ENCODE measurements at places on chromosomes 1 and 21.

GRCh38 chr1:178183796-178184195 lies 89.9 kb downstream of the RASAL2 start:
- no peak for DNase-seq

GRCh38 chr1:190046231-190046630 lies 431.4 kb downstream of the BRINP3 start:
- DNase-seq: no peak

GRCh38 chr1:90192408-90192807 lies 197.5 kb downstream of the ZNF326 start:
- no peak for DNase-seq

DNA sequence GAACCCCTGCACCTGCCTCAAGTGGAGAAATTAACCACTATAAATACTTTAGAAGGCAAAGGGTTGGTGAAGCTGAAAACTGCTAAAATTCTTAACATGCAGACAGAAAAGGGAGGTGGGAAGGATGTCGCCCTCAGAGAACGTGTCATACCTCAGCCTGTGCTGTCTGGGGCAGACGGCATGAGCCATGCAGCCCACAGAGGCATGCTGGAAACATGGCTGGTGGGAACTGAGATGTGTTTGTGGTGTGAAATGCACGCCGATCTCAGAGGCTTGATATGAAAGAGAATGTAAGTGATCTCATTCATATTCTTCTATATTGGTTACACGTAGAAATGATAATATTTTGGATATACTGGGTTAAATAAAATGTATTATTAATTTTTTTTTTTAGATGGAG lies 16.3 kb downstream of the AGPAT3 start:
- no peak for DNase-seq

DNA sequence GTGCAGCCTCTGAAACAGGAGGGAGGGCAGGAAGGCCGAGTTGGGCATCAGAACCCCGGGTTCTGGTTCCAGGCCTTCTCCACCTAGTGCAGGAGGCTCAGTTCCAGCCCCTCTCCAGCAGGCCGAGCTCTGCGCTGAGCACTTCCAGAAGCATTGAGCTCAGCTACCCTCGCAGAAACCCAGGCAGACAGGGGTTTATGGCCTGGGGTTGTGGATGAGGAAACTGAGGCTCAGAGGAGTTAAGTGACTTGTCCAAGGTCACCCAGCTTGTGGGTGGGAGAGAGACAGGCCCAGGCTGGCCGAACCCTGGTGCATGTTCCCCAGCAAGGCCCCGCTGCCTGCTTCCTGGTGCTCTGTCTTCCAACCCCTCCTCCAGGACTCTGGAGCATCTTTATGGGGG lies 348.9 kb downstream of the PTPRU start:
- DNase-seq: no peak

DNA sequence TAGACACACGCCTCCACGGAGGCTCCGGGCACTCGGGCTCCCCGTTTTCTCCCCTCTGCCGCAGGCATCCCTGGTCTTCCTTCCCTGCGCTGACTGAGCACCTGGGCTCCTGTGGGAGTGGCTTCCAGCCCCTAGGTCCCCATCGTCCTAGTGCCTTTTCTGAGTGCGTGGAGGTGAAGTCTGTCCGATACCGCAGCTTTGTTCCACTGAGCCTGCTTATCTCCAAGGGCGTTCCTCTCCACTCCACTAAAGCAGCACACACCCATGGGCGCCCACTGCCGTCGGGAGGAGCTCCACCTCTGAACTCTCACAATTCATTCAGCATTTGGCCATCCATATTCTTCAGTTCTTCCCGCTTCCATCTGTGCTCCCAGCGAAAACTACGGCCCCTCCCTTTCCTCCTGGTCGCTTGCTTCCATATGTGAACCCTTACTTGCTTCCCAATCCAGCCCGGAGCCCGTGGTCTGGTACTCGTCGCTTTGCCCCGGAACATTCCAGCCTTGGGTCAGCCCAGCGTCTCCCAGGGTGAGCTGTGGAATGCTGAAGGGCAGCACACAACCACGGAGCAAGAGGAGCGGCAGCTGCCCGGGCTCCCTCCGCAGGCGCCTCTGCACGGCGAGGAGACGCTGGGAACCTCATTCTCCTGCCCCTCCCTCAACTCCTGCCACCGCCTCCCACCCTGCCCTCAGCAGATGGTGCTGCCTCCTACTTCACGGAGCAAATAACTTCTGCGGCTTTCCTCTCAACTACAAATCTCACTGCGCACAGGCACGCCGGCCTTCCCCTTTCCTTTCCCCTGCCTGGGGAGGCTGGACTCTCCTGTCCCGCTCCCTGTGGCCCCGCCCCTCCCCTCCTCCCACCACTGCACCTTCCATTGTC lies 27.5 kb downstream of the ATP8B2 start:
- DNase-seq: peak; percentile 80

- no peak for DNase-seq
These were observed 162.9 kb upstream of the C1orf174 start for GRCh38 chr1:4062992-4063391.

DNA sequence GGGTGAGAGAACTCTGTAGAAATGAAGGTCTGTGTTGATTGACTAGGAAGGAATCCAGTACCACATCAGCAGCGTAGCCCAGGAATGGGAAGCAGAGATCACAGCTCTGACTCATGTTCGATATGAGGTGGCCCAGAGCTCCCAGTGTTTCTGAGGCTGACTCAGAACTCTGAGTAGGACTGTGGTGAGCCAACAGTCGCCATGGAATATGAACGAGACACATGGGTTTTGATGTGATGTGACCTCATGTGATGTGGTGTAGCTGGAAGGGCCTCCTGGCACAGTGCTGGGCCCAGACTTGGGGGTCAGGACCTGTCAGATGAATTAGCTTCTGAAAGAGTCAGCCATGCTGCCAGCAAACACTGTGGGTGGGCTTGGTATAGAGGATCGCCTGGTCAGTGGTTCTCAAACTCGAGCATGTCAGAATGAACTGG lies 237.0 kb downstream of the MRPL39 start:
- no peak for DNase-seq

DNA sequence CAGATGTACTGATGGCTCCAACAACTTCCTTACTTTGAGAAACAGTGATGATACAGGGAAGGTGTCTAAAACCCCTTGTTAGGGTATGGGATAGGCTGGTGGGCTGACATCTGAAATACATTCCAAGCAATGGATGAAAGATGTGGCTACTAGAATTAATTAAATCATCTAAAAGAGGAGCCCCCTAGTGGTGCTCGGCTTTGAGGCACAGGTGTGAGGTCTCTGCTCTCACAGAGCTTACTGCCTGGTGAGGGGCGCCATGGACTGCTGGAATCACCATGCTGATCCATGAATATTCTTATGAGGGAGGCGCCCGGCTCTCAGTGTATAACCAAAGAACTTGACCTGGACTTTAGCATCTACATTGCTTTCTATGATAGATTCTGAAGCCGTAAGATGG lies 48.5 kb downstream of the GNG4 start:
- DNase-seq: peak; percentile 49
